ENCODE measurements at places on chromosomes 7 and 10. TPM values are rescaled to one million over a fixed set of nuclear protein-coding genes. Genes with fewer than 3 reads are reported as not detected.

DNA sequence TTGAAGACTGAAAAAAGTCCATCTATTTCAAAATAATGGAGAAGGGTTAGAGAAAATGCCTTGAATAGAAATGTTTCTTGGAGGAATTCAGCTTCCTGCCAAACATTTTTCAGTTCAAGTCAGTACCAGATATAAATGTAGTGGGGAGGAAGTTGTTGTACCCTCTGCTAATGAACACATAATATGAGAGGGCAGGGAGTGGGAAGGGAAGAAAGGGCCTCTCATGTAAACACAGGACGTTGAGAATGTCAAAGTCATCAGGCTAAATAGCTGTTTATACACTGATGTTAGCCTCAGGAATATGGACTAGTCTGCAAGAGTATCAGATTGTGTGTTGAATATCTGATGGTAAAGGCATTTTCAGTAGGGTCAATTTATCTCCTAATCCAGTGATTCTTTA lies 37.0 kb downstream of the GPR37 start:
- DNase-seq, result no peak

- DNase-seq, result no peak
Observed at GRCh38 chr10:972763-973162, 15.5 kb upstream of the GTPBP4 start.

GRCh38 chr7:99005776-99006175 lies 127.4 kb downstream of the TRRAP start:
- no peak for DNase-seq

DNA sequence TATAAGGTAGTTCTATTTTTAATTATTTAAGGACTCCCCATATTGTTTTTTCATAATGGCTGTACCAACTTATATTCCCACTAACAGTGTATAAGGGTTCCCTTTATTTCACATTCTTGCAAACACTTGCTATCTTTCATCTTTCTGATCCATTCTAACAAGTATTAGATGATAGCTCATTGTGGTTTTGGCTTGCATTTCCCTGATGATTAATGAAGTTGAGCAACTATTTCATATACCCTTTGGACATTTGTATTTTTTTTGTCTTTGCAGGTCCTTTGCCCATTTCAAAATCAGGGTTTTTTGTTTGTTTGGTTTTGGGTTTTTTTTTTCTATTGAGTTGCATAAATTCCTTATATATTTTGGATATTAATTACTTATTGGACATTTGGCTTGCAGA lies 107.2 kb downstream of the EPC1 start:
- DNase-seq, result no peak

DNA sequence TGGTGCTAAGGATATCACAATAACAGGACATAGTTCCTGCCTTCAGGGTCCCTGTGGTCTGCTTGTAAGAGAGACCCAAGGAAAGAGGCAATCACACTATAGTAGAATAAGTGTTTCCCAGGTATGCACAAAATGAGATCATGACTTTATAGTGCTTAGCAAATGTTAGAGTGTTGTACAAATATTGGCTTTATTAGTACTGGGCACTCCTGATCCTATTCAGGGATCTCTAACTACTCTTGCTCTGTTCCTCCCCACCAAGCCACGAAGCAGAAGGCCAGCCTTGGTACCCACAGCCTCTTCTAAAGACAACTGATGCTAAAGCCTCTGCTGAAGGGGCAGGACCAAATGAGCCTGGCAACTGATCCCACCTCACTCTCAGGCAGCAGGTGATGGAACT lies 75.1 kb downstream of the HERPUD2 start:
- DNase-seq, result no peak

GRCh38 chr7:121276313-121276712 lies 52.5 kb upstream of the WNT16 start:
- no peak for DNase-seq

DNA sequence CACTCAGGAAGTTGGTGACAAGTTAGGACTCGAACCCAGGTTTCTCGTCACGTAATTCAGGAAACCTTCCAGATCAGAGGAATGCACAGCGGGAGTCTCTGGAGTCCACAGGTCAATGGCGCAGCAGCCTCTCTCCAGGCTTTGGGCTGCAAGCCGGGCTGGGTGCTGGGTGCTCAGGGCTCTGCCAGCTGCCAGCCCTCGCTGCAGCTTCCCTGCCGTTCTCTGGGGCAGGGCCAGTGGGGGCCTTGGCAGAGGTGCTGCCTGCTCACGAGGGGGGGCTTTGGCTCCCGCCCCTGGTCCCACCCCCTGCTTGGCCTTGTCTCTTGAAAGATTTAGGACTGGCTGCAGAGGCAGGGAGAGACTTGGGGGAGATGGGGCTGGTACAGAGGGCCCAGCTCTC lies at the start of gene TACR2:
Gene TACR2, minus strand, starts transcription at position 224 of the 400 bp plus-strand sequence. CDS start 595 bp downstream, outside the sequence.
- DNase-seq, result no peak

DNA sequence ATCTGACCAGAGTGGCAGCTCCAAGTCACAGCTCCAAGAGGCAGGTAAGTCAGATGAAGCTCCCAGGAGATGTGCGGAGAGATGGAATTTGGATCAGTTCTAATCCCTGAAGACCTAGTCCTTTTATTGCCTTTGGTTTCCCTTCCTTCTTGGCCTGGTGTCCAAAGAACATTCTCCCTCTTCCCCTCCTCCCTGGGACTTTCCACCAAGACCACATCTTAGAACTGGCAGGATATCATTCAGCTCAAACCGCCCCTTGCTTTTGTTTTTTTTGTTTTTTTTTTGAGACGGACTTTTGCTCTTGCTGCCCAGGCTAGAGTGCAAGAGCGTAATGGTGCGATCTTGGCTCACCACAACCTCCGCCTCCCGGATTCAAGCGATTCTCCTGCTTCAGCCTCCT lies 190.8 kb downstream of the GFRA1 start:
- no peak for DNase-seq

DNA sequence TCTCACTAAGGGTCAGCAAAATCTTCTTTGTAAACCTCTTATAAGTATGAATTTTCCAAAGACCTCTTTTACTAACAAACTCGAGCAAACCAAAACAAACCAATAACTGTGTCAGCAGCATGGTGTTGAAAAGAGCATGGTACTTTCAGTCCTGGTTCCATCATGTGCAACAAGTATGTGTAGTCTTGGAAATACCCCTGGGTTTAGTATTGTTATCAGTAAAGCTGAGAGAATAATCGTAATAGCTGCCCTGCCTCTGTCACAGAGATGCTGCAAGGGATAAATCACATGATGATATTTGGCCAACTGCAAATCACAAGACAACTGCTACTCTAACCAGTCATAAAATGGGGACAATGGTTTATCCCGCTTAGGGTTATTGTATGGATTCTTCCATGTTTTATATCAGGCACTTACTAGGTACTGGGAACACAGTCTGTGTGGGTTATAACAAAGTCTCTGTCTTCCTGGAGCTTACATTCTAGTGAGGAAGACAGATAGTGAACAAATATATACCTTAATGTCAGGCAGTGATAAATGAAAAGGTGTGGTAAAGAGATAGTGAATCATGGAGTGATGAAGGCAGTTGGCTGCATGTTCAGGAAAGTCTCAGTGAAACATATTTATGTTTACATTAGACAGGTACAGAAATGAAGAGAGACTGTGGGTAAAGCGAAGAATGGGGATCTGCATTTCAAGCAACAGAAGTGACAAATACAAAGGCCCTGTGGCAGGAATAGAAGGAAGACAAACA lies 60.5 kb upstream of the C10orf90 start:
- DNase-seq, result no peak

- DNase-seq, result no peak
Observed at GRCh38 chr7:133940368-133940767, 186.8 kb upstream of the LRGUK start.

DNA sequence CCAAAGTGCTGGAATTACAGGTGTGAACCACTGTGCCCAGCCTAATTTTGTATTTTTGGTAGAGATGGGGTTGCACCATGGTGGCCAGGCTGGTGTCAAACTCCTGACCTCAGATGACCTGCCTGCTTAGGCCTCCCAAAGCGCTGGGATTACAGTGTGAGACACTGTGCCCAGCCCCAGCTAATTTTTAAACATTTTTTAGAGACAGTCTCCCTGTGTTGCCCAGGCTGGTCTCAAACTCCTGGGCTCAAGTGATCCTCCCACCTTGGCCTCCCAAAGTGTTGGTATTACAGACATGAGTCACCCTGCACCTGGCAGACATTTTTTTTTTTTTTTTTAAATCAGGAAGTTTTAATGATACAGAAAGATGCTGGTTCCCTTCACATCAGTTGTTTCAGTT lies 15.5 kb downstream of the DENND10 start:
- no peak for DNase-seq

DNA sequence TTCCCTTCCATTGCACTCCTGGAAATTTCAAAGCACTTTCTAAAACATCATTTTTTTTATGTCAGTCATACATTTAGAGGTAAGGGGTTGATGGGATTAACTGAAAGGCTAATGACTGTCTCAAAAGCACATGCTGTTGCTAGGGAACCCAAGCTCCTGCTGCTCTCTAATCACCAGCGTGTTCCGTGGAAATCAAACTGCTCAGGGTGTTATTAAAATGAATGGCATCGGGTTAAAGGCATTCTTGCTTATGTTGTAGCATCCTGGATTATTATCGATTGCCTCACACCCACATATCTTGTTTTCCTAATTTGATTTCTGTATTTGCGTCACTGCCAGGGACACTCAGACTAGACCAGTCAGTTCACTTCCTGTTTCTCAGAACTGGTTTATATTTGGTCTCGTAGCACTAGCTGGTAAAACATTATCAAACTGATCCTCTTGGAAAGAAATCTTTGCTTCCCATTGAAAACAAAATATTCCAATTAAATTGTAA lies 216.5 kb upstream of the MKLN1 start:
- no peak for DNase-seq

DNA sequence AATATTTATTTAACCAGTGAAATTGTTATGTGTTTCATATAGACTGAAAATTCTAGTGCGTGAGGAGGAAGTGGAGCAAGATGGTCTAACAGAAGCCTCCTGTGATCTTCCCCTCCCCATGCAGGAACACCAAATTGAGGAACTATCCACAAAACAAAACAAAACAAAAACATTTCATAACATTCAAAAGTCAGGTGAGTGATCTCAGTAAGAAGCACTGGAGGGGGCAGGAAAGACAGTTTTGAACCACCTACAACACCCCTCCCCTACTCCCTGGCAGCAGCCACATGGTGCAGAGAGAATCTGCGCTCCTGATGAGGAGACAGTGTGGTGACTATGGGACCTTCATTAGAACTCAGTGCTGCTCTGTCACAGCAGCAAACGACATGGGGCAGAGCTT lies 221.9 kb upstream of the SEMA3C start:
- DNase-seq, result no peak

- no peak for DNase-seq
Observed at GRCh38 chr7:42128703-42129102, 108.3 kb downstream of the GLI3 start.

GRCh38 chr10:120969219-120969645 lies 118.1 kb downstream of the WDR11 start:
- DNase-seq, result no peak

GRCh38 chr10:5297996-5298395 lies 66.8 kb upstream of the UCN3 start:
- DNase-seq, result no peak

GRCh38 chr7:42868480-42868879 lies 43.4 kb downstream of the C7orf25 start:
- no peak for DNase-seq

DNA sequence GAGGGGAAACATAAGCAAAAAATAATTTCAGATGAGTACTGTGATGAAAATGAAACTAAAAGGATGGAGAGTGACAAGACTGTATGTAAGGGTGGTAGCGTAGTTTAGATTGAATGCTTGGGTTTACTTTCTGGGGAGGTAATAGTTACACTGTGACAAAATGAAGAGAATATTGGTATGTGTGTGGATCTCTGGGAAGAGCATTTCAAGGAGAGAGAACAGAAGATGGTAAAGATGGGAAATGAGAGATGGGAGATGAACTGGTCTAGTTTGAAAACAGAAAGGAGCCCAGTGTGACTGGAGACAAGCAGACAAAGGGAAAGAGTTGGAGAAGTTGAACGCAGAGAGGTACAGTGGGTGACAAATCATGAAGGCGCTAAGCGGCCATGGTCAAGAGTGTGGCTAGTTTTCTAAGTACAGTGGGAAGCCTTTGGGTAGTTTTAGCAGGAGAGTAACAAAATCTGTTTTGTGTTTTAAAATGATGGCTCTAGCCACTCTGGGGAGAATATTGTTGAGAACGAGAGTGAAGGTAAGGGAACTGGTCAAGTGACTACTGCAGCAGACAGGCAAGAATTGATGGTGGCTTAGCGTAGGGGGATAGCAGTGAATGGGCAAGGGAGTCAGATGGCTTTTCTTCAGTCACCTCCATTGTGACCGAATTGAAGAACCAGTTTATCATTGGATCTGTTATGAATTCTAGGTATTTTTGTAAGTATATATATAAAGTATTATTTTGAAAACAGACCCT lies 22.6 kb downstream of the PALS2 start:
- no peak for DNase-seq

DNA sequence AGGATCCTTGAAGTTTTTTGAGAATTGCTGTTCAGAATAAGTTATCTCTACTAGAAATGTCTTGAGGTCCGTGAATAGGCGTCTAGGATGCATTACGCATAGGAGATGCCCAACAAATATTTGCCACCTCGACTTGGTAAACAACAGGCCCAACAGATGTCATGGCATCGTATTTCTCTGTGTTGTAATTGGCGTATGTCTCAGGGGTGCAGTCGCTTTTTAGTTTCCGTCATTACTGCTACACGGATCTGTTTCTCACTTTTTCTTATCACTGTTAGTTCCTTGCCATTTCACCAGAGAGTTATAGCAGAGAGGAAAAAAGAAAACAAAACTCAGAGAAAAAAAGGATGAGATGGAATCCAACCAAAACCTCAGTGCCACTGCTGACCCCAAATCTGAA lies 73.0 kb upstream of the SFMBT2 start:
- DNase-seq, result no peak

GRCh38 chr10:129023082-129023481 lies 444.0 kb upstream of the MGMT start:
- DNase-seq, result no peak

Gene DPYSL4
- 3.3 TPM for total RNA-seq

Gene SMNDC1
- 50.4 TPM for total RNA-seq

Gene GBF1
- 44.6 TPM for total RNA-seq

Gene DLG5
- 9.7 TPM for total RNA-seq

Gene MRC1
- 0.07 TPM for total RNA-seq

Gene IFIT1
- total RNA-seq, result 1.9 TPM

Gene ARHGEF35
- total RNA-seq, result 2.2 TPM

Gene SLK
- total RNA-seq, result 25.4 TPM

Gene CPVL
- 6.0 TPM for total RNA-seq

Gene GDF2
- total RNA-seq, result not detected

Gene RNF133
- not detected for total RNA-seq

Gene CHRM2
- not detected for total RNA-seq

Gene CALY
- 1.9 TPM for total RNA-seq

Gene POU6F2
- total RNA-seq, result not detected

Gene STEAP4
- 0.10 TPM for total RNA-seq
